ENCODE measurements at places on chromosomes 11 and 22. TPM values are rescaled to one million over a fixed set of nuclear protein-coding genes. Genes with fewer than 3 reads are reported as not detected.

OR8A1 gene
- total RNA-seq, result not detected

ZC3H7B gene
- 59.9 TPM for total RNA-seq

FGF19 gene
- total RNA-seq, result 0.23 TPM

- DNase-seq, result peak; percentile 77
Measured at GRCh38 chr22:41401781-41402648, 20.3 kb downstream of the TEF start.

- DNase-seq, result no peak
Measured at GRCh38 chr22:48644108-48644507, 1183.6 kb downstream of the BRD1 start.

DNA sequence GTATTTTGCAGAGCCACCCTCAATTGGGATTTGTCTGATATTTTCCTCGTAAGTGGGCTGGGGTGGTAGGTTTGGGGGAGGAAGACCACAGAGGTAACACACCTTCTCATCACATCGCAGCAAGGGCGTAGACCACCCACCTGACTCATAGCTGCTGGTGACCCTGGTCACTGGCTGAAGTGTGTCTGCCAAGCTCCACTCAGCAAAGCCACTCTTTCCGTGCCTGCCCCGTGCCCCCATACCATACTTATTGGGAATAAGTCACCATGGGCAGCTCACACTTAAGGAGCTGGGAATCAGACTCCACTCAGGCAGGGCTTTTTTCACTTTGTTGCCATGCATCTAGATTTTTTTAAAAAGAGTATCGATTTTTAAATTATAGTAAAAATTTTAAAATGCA, 111.6 kb downstream of the PHF21B start:
- DNase-seq, result no peak

Measured in upper lobe of left lung (tissue), 6 donors.